ENCODE measurements at places on chromosomes 7 and 10.

DNA sequence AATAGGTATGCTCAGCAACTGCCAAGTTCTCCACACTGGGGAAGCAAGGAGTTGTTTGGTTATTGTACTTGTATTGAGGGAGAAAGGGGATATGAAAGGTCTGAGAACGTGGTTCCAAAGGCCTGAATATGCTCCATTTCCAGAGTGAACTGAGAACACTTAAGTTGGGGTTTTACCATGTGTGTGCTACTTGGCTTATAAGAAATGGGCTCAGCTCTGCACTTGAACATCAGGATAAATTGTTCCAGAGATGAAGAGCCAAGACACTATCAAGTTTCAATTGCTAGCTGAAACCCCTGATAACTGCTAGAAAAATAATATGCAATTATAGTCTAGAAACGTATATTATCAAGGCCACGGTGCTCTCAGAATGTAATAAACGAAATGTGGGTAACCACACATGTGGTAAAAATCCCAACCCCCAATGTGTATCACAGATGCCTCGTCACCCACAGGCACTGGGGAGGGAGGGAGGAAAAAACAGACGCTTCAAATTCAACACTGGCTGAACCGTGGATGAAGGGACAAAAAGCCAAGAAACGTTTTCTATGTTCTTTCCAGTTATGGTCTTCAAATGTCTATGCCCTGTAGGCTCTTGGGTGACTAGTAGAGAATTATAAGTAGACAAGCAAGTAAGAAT lies 16.3 kb downstream of the ELMO1 start:
- DNase-seq = no peak

- no peak for DNase-seq
Measured at GRCh38 chr7:46610746-46611145, 689.7 kb upstream of the IGFBP3 start.

GRCh38 chr10:98296524-98296923 lies 28.5 kb upstream of the LOXL4 start:
- DNase-seq = no peak

DNA sequence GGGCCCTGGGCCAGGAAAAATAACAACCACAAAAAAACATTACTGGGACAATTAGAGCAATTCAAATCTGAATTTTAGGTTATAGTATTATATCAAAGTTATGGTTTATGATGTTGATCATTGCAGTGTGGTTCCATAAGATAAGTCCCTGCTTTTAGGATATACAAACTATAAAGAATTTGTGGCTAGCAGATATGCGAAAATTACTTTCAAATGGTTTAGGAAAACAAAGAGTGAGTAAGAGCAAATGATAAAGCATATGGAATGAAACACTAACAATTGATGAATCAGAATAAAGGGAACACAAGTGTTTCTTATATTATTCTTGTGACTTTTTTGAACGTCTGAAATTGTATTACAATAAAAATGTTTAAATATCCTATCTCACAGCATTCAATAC lies 64.4 kb upstream of the HECTD2 start:
- DNase-seq = no peak

GRCh38 chr7:35249537-35249907 lies 4.4 kb downstream of the TBX20 start:
- no peak for DNase-seq

DNA sequence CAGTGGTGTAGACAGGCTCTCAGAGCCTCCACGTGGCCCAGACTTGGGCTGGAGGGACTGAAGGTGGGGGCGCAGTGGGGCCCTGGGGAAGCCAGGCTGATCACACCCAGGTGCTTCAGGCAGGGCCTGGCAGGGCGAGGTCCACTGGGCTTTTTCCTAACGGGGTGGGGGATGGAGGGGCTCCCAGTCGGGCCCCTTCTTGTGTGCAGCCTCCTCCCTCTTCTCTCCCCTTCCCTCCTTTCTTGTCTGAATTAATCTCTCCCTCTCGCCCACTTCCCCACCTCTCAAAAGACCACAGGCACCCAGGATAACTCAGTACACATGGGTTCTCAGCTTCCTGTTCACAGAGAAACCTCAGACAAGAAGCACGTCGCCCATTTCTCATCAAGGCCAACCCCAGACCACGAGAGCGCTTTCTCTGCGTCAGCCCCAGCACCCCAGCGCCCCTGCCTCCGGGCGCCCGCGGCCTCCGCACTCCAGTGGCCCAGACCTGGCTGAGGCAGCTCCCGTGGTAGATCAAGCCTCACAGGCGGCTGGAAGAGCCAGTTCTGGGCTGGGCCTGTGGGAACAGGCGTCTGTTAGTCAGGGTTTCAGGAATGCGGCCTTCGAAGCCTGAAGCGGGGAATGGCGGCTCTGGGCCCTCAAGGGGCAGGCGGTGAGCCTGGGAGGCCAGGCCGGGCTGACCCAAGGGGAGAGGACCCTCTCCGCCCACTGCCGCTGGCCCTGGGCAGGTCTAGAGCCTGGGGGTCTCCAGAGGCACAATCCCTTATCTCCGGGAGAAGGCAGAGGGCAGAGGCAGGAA lies 50.6 kb downstream of the PWWP2B start:
- DNase-seq = peak; percentile 65

DNA sequence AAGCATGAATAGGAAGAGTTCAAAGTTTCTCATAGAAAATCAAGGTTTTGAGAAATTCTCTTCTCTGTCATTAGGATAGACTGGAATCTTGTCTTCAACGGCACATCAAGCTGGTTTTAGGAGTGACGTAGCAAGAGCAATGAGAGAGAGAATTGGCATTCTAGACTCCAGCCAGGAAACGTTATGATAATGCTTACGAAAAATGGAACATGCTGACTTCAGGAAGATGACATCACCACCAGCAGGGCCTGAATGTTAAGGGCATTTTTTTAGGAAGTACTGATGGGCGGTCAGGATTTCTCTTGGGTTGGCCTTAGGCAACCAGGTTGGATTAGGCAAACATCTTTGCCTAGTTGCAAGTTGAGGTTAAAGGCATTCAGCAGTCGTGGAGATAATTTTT lies 213.2 kb upstream of the CTBP2 start:
- DNase-seq = no peak

- no peak for DNase-seq
Measured at GRCh38 chr10:117928281-117928680, 118.5 kb downstream of the RAB11FIP2 start.

DNA sequence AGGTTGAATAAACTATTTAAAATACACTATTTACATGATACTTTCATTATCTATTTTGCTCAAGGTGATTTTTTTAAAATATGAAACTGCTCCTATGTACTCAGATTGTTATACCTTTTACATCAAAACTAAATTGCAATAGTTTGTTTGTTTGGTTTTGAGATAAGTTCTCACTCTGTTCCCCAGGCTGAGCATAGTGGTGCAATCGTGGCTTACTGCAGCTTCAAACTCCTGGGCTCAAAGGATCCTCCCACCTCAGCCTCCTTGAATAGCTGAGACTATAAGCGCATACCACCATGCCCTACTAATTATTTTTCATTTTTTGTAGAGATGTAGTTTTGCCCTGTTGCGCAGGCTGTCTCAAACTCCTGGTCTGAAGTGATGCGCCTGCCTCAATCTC lies 12.7 kb downstream of the TAS2R60 start:
- no peak for DNase-seq

GRCh38 chr7:27111751-27112277 lies 9.3 kb upstream of the HOXA2 start:
- no peak for DNase-seq

DNA sequence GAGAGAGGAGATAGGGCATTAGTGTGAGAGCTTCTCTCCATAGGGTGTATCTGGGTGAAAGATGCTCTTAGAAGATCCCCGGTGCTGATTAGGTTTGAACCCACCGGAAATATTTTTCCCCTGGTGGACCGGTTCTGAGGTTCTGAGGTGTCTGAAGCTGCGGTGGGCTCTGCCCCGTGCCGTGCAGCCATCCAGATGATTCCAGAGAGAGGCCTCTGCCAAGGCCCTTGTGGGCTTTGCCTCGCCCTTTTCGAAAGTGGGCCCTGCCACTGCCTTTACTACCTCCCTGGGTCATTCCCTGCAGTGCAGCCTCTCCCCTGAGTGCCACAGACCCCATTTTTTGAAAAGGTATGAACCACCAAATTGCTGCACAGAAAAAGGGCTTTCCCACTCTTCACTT lies 2.8 kb downstream of the GIMAP8 start:
- DNase-seq = no peak

DNA sequence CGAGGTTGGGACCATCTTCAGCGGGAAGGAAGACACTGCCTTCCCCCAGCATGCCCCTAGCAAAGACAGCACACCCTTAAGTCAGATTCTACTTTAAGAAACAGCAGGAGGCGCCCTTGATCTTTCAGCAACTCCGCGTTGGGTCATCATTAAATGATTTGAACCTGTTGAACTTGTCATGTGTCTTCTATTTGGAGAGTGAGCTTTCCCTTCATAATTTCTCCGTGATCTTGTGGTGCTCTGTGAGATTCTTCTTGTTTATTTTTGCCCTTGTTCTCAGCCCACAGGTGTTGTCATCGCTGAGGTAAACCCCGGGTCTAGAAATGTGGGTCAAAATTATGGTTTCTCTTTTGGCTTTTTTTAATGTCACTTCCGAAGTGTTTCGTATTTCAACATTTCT lies 49.5 kb upstream of the PITRM1 start:
- no peak for DNase-seq

GRCh38 chr10:33387720-33388119 lies 53.3 kb upstream of the NRP1 start:
- DNase-seq = no peak

DNA sequence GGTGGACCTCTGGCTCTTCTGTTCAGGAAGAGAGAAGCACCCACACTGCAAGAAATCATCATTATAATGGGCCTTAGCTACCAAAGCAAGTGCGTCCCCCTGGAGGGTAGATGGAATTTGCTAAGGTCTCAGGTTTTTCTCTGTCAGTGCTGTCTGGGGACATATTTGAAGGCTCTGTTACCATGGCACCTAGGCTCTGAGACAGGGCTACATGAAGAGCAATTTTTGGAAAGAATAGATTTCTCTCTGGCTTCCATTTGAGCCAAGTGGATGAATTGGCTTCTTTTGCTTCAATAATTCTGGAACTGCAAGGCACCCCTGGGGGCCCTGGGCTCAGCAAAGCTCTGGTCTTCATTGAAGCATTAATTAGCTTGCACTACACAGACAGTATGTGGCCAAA lies 349.1 kb upstream of the GALNT17 start:
- no peak for DNase-seq

GRCh38 chr10:123936426-123936825 lies 44.8 kb upstream of the CPXM2 start:
- DNase-seq = no peak

GRCh38 chr10:49243610-49244283 lies 55.2 kb upstream of the C10orf71 start:
- DNase-seq = no peak

GRCh38 chr10:16429539-16429938 lies 7.3 kb upstream of the PTER start:
- no peak for DNase-seq

DNA sequence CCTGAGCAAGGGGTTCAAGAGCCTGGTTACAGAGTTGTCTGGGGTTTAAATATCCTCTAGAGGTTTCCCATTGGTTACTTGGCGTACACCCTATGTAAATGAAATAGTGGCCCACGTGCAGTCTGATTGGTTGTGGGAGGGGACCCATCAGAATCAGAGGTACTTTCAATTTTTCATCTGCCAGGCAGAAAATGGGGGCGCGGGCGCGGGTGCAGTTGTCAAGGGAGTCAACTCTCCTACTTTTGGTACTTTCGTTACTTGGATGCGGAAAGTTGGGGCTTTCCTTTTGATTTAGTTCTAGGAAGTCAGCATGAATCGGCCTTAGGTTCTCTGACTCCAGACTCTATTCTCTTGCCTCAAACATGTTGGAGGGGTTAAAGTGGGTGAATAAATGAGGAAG lies 83.2 kb downstream of the DNAJB9 start:
- DNase-seq = no peak

DNA sequence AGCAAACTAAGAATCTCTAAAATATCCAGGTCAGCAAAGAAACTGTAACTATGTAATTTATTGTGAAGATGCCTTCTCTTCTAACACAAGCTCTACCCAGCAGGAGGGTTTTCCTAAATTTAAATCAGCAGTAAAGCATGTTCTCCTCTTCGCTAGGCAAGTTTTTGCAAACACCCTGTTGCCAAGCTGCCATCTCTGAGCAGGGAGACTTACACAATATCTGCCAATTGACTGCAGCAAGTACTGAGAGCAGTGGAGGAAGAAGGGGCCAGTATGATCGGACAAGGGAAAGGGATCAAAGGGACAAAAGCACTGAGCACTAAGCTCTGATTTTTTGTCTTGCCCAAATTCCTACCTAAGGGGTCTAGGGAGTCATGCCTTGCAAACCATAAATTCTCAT lies 16.0 kb upstream of the LANCL2 start:
- no peak for DNase-seq

DNA sequence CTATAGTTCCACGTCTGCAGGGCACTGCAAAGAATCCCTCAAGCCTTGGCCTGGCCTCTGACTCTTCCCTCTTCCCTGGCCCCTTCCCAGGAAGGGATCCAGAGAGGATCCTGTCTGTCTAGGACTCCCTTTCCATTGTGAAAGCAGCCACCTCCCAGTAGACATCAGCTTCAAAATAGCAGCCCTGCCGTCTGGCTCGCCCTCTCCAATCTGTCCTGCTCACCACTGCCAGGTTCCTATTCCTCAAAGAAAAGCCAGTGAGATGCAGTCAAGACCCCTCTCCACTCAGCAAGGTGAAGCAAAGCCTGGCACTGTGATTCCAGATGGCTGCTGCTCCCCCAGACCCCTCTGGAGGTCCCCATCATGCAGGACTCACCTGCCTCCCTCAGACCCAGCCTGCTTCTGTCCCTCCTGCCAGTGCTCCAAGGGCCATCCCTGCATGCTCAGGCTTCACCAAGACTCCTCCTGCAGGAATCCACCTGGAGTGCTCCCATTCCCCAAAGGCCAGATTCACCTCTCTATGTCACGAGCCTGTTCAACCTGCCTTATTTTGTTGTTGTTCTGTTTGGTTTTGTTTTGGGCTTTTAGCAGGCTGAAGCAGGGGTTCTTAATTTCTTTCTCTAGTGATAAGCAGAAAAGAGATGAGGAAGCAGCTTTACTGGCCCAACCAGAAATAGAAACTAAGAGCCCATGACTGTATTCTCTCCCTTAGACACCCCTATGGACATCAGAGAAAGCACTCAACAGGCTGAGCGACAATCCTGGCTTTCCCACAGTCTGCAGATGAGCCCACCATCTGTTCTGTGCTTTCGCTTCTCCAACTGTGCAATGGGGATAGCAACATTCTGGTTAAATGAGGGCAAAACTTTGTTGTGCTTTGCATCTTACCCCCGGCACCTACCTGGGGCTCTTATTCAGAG lies 305.1 kb downstream of the GRID1 start:
- DNase-seq = no peak

GRCh38 chr10:26579256-26580063 lies 118.0 kb upstream of the PDSS1 start:
- DNase-seq = no peak

GRCh38 chr10:5297466-5297865 lies 67.3 kb upstream of the UCN3 start:
- no peak for DNase-seq

DNA sequence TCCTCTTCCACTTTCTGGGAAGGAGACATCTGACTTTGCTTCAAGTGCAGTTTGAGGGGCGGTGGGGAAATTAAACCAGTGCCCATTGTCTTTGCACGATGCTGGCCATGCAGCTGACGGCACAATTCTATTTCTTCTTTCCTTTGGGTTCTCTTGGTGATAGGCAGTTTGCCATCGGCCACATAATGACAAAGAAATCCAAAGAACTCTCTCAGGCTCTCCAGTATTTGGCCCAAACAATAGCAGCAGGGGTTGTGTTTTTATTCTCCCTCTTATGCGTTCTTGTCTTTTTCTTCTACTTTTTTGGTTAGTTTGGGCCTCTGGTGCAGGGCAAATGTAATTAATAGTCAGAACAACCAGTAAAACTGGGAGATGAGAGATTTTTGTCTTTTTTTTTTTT lies 147.0 kb downstream of the EMX2 start:
- no peak for DNase-seq

GRCh38 chr7:24828891-24829661 lies 71.8 kb upstream of the GSDME start:
- no peak for DNase-seq
